HTR-8/SVneo (cell line): ENCODE measurements at places on chromosomes 1 and 21.

GRCh38 chr1:172446547-172446946 is 2.7 kb upstream of the PIGC start:
- no peak for DNase-seq

GRCh38 chr1:163820766-163821165 is 499.0 kb downstream of the NUF2 start:
- DNase-seq, result no peak

DNA sequence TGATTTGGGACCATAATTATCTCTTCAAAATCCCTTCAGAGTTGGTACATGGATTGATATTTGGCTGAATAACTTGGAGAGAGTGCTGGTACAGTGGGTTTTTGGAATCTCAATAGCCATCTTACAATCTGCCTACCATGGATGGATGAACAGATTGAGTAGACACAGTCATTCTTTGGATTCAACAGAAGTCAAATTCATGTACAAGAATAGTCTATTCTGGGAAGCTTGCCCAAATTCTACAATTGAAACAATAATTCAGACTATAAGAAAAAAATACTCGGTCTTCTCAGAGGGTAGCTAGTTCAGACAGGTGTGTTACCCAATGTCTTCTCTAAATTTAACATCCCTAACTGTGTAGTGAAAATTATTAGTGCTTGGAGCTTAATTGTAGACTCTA is 574.0 kb downstream of the LRRIQ3 start:
- no peak for DNase-seq

GRCh38 chr1:207565546-207566468 is 69.8 kb downstream of the CR1 start:
- no peak for DNase-seq

DNA sequence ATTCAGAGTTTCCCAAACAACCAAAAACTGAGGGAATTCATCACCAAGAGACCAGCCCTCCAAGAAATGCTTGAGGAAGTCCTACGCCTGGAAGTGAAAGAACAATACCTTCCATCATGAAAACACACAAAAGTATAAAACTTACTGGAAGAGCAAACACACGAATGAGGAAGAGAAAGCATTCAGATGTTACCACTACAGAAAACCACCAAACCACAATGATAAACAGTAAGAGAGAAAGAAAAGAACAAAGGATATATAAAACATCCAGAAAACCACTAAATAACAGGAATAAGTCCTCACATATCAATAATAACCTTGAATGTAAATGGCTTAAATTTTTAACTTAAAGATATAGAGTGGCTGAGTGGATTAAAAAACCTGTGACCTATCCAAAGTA is 58.5 kb upstream of the BCL10 start:
- no peak for DNase-seq
